ENCODE measurements at places on chromosomes 3 and 15.

DNA sequence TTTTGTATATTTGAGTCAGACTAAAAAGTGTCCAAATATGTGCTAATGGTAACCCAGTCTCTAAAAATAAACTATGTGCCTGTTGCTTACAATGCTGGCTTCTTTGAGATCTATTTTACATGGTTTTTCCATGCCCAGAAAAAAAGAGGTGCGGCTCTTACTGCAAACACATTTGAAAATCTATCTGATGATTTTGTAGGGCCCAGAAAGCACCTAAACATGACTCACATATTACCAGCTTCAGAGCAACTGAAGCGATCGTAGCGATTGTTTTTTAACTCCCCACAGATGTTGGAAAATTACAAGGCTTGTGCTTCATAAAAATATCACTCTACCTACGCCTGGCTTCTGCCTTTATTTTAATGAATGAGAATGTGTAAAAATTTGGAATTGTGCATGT, 53.5 kb downstream of the SUCNR1 start:
- no peak for DNase-seq

GRCh38 chr15:33068007-33068481, 126.5 kb downstream of the FMN1 start:
- peak; percentile 53 for DNase-seq

DNA sequence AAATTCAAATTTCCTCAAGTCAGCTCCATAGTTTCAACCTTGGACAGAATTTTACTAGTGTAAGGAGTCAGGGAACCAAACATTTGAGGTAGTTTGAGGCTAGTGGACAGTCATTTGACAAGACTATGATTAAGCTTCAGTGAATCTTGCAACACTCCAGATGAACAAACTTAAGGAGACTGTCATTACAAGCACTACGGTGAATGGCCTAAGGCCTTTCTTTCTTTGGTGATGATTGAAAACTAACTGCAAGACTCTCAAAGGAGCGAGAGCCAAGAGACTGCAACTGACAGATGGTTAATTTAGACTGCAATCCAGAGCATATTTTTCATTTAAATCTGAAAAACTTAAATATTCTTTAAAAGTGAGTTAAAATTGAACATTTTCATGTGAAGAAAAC, 272.3 kb upstream of the NECTIN3 start:
- no peak for DNase-seq

DNA sequence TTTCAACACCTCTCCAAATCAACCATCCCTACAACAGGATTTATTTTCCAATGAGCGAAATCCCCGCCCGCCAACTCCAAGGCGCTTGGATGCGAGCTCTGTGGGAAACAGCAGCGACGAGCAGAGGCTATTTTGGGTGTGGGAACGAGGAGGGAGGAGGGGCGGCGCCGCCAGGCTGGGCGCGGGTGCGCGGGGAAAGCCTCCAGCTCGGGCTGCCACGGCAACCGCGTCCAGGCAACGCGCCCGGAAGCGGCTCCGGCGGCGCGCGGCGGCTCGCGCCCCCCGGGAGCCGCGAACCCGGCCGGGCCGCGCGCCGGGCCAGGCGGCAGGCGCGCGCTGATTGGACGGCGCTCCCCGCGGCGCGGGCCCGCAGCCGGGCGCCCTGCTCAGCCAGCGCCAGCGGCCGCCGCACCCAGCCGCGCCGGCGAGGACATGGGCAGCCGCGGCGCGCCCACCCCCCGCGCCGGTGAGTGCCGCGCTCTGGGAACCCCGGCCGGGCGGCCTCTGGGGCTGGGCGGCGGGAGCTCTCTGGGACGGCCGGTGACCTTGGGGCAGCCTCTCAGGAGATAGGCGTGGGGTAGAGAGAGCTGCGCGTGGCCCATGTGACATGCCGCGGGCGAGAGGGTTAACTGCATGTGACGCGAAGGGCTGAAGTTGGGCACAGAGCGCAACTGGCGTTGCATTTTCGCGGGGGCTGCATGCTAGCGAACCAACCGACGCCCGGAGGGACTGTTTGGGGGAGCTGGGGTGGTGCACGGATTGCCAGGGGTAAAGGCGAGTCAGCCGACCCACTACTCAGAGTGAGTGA, at the start of gene FAM81A:
TSS of gene FAM81A (plus strand) at position 370 of the 808 bp plus-strand sequence. CDS start 20,441 bp downstream, outside the sequence.
- DNase-seq = peak; percentile 93

- no peak for DNase-seq
These were observed 7.1 kb upstream of the LMOD3 start for GRCh38 chr3:69129531-69129930.

DNA sequence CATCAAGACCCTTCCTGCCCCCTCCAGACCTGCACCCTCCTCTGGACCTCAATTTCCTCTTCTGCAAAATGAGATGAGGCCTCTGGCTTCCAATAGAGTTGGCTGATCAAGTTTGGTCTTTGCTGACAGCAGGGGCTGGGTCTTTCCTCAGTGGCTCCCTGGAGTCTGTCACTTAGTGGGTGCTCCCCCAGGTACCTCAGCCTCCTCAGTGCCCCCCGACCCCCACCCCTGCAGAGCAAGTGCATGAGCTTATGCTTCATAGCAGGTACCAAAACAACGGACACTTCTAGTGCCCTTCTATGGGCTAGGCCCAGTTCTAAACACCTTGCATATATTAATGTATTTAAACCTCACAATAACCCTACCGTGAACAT, 6.9 kb upstream of the PLXND1 start:
- no peak for DNase-seq

- no peak for DNase-seq
These were observed 370.3 kb upstream of the PLSCR5 start for GRCh38 chr3:146975476-146975875.

GRCh38 chr3:180073561-180073960, 36.8 kb upstream of the PEX5L start:
- no peak for DNase-seq

- DNase-seq = no peak
These were observed 257.0 kb downstream of the NR1D2 start for GRCh38 chr3:24202071-24202470.

- DNase-seq = no peak
These were observed 118.7 kb upstream of the ACP3 start for GRCh38 chr3:132198516-132198915.

DNA sequence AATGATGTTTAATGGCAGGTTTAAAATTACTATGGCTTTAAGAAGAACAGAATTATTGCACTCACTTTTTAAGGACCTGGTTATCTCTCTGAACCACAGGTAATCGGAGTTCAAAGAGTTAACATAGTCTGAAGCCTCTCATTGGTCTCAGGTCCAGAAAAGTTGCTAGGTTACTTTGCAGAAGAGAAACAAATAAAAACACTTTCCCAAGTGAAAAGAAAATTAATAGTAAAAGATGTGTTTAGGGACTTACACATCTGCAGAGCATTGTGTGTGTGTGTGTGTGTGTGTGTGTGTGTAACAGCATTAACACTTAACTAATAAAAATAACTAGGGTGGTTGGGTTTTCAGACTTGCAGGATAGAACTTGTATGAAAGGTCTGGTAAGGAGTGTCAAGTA, 1.0 kb downstream of the MASP1 start:
- DNase-seq = no peak

- no peak for DNase-seq
These were observed 38.6 kb downstream of the SCN5A start for GRCh38 chr3:38610934-38611333.

- no peak for DNase-seq
These were observed 419.0 kb downstream of the CNTN4 start for GRCh38 chr3:2517500-2518172.

- no peak for DNase-seq
These were observed 167.4 kb upstream of the LPP start for GRCh38 chr3:187986514-187986934.
